ENCODE measurements at places on chromosomes 16 and 17. TPM values are rescaled to one million over a fixed set of nuclear protein-coding genes. Genes with fewer than 3 reads are reported as not detected.

DNA sequence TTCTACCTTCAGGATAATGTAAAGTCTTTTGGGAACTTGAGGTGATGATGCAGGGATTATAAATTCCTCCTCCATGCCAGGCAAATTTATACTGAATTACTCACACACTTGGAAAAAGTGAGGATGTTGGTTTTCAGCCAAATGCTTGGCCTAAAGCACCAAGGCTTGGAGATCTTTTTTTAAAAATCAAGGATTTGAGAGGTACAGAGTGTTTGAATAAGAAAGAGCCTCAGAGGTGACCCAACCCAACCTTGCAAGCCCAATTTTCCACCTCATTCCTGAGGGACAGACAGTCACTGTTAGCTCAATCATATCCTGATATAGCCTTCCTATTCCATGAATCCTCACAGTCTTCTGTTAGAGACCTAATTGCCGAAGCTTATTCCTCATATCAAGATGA is 14.0 kb downstream of the GRIN2A start:
- no peak for DNase-seq

Gene VKORC1
- 65.0 TPM for total RNA-seq

GRCh38 chr16:53281280-53281679 is 153.0 kb upstream of the RBL2 start:
- no peak for DNase-seq

Gene CLEC18A
- total RNA-seq = 1.2 TPM

- no peak for DNase-seq
Measured at GRCh38 chr17:78214706-78215061, 631 bp downstream of the BIRC5 start.

DNA sequence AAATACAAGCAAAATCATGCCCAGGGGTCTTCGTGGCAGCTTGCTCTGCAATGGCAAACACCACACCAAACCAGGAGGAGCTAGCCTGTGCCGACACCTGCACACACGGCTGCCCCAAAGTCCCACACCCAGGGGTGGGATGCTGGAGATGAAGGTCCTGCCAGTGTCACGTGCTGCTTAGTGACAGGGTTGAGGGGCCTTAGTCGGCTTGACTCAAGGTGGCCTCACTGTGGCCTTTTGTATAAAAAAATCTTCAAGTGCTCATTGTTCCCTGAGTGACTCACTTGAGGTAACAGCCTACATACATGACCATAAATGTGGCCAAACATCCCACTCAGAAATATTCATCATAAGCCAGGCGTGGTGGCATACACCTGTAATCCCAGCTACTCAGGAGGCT is 7.3 kb downstream of the TRIM65 start:
- no peak for DNase-seq

Gene ABCA3
- 39.0 TPM for total RNA-seq

DNA sequence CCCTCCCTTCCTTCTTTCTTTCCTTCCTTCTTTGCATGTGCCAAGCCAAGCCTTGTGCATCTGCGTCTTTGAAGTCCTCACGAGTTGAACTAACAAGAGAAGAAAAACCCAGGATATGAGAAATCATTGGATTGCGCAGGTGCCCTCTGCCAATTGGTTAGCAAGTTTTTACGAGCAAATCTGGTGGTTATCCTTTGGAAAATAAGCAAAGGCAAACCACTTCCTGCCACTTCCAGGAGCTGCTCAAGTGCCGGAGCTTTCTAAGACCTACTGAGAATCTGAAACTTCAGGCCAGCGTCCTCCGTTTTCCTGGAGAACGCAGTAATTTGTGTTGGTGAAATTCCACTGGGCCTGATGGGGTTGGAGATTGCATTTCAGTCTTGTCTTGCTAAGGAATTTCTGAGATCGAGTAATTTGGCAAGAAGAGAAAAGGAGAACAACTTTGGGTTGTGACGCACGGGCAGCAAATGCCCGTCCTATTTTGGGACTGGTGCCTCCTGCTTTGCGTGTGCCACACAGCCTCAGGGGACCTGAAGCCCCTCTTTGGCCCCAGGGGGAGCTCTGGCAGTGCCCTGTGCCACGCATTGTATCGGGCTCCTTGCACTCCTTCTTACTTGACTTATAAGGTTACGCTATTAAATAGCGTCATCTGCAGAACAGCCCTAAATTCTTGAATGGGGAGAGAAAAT is 56.4 kb downstream of the CMIP start:
- DNase-seq = no peak

GRCh38 chr17:41810659-41811548 is 845 bp downstream of the P3H4 start:
- DNase-seq = no peak

Gene CLDN6
- total RNA-seq = not detected

- no peak for DNase-seq
Measured at GRCh38 chr16:84378099-84378498, 9.8 kb downstream of the ATP2C2 start.

Gene KRT9
- not detected for total RNA-seq

- peak; percentile 98 for DNase-seq
Measured at GRCh38 chr16:10942352-10943063, at the start of gene DEXI. DEXI (minus strand) TSS chr16:10942468; CDS start chr16:10942005, 463 bp downstream.

- DNase-seq = no peak
Measured at GRCh38 chr17:51802544-51802943, 356.0 kb downstream of the CA10 start.

GRCh38 chr17:50100921-50101345 is 5.8 kb downstream of the PDK2 start:
- no peak for DNase-seq

GRCh38 chr17:50563092-50563511 is 2.6 kb downstream of the CACNA1G start:
- no peak for DNase-seq

DNA sequence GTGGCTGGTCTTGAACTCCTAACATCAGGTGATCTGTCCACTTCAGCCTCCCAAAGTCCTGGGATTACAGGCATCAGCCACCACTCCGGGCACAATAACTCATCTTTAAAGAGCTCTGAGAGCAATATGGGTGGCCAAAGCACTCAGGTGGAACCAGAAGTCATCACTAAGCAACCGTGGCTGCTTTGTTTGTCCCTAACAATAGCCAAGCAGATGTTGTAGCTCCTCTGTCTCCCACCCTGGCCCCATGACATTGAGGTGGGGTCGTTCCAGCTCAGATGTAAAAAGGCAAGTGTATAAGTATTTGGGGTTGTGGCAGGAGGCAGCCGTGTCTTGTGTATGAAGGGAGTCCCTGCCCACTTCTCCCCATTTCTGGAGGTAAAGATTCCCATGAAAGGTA is 3.7 kb upstream of the SCIMP start:
- no peak for DNase-seq

GRCh38 chr16:78137179-78137578 is 37.7 kb downstream of the WWOX start:
- DNase-seq = no peak

Gene TAOK2
- 51.8 TPM for total RNA-seq

- DNase-seq = no peak
Measured at GRCh38 chr17:17917394-17917793, 54.8 kb downstream of the TOM1L2 start.

DNA sequence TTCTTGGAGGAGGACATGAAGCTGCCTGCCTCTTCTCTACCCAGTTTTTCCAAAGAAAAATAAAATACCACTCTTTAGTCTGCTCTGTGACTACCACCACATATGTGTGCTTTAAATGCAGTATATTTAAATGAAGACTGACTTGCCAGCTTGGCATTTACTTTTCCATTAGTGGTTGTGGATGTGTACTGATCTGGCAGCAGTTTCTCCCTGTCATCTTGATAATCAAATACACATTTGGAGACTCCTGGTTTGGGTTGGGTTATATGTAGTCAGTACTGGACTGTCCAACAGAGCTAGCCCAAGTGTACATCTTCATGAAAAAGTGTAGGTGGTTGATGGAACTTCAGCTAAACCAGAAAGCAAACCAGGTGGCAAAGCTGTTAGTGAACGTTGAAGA is 19.9 kb downstream of the COX10 start:
- DNase-seq = no peak

DNA sequence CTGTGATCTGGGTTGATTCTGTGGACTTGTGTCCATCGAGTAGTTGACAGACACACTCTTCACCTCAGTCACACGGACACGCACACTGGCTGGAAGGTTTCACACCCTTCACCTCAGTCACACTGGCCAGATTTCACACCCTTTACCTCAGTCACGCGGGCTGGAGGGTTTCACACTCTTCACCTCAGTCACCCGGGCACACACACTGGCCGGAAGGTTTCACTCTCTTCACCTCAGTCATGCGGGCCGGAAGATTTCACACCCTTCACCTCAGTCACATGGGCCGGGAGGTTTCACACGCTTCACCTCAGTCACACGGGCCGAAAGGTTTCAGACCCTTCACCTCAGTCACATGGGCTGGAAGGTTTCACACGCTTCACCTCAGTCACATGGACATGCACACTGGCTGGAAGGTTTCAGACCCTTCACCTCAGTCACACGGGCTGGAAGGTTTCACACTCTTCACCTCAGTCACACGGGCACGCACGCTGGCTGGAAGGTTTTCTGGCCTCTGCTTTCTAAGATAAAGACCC is 96.2 kb downstream of the PGS1 start:
- DNase-seq = no peak

GRCh38 chr17:7496470-7497183 is 12.5 kb downstream of the POLR2A start:
- DNase-seq = no peak

- no peak for DNase-seq
Measured at GRCh38 chr16:23088018-23088417, 61.2 kb downstream of the USP31 start.

DNA sequence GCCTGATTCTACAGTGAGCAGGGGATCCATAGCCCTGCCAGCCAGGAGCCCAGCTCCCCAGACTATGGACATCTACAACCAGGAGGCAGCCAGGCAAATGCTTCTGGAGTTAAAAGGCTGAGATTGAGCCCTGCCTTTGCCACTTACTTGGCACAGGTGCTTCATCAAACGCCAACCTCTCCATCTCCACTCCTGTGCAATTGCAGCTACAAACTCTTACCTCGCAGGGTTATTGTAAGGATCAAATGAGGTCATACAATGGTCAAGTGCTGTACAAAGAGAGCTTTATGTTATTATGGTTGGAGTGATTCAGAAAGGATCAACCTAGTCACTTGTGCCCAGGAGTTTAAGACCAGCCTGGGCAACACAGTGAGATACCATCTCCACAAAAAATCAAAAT is 9.8 kb upstream of the MYO18A start:
- no peak for DNase-seq

GRCh38 chr16:67546761-67547422 is 15.4 kb upstream of the CTCF start:
- peak; percentile 89 for DNase-seq

DNA sequence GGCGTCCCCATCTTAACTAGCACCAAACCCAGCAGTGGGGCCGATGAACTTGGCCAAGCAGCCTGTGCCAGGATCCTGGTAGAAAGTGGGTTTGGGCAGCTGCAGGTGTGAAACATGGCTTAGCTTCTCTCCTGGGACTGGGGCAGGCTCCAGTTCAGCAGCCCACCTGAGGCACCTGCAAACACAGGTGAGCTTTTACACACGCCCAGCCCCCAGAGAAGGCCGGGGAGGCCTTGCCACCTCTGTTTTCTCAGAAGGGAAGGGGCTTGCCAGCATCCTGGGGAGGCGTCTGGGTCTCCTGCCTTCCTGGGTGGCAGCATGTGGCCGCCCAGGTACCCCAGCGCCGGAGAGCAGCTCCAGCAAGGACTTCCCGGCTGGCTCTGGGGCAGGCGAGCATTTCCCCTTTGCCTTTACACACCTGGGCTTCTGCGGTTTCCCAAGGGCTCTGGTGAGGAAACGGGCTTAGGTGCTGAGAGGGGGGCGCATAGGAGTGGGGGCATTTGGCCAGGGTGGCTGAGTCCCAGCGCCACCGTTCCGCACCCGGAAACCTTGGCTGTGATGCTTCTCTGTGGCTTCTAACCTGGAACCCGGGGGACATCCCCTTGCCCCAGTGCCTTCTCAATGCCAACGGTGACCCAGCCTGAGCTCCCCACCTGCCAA is 81.6 kb upstream of the CBX4 start:
- no peak for DNase-seq

DNA sequence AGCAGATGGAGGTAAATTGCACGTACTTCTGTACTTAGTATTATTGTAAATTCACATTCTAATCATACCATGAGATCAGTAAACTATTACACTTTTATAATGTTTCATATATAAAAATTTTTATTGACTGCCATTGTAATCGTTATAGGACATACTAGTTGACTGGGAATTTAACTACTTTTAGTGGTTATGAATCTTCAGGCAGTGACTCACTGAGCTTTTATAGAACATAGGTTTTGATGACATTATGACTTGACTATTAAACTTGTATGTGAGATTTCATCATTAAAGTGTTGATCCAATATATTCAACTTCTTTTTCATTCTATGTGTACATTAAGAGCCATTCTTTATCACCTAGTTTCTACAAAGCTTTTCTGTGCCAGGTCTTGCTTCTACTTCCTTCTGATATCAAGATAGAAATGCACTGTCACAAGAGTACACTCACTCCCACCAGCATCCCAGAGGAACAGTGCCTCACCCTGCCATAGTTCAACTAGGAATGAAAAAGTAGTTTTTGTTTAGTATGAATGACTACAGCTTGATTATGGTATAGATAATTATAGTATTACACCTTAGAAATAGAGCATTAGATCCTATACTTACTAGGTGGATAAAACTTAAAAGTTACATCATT is 142.4 kb upstream of the RBL2 start:
- DNase-seq = no peak

Gene KCNG4
- not detected for total RNA-seq

GRCh38 chr17:59503500-59503899 is 61.9 kb upstream of the DHX40 start:
- no peak for DNase-seq

- no peak for DNase-seq
Measured at GRCh38 chr17:17763734-17764133, 73.1 kb downstream of the SREBF1 start.

Gene MFAP4
- 115 TPM for total RNA-seq

DNA sequence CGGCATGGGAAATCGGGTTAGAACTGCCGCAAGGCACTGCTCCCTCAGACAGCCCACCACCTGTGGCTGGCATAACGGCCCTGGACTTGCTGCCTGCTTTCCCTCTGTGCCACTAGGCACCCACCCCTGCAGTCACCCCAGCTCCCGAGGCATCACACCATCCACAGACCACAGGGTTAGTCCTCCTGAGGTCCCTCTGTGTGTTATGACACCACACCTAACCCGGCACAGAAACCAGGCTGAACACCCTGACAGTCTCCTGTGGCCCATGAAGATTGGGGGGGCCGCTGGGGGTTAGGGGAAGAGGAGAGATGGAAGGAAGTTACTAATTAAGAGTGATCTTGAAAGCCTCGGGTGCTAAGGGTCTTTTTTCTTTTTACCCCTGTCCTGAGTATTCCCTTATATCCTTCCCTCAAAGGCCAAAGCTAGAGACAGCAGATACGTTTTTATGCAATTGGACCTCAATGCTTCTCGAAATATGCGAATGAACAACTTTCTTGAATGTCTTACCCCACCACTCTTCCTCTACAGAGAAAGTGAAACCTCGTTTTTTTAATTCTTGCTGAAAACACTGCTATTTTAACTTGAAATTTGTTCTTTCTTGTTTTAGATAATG is 7.0 kb downstream of the CYTH1 start:
- no peak for DNase-seq

GRCh38 chr16:85252014-85252413 is 139.7 kb upstream of the CIBAR2 start:
- no peak for DNase-seq

Gene C16orf74
- 1.8 TPM for total RNA-seq

Gene NAGS
- 0.58 TPM for total RNA-seq

Gene STXBP4
- total RNA-seq = 22.2 TPM

GRCh38 chr17:3974138-3974687 is 10.0 kb upstream of the ATP2A3 start:
- DNase-seq = no peak

Data from sciatic nerve (tissue), 2 donors.